Renal cortical epithelial cell (primary cell): ENCODE measurements at places on chromosomes 6 and 20.

DNA sequence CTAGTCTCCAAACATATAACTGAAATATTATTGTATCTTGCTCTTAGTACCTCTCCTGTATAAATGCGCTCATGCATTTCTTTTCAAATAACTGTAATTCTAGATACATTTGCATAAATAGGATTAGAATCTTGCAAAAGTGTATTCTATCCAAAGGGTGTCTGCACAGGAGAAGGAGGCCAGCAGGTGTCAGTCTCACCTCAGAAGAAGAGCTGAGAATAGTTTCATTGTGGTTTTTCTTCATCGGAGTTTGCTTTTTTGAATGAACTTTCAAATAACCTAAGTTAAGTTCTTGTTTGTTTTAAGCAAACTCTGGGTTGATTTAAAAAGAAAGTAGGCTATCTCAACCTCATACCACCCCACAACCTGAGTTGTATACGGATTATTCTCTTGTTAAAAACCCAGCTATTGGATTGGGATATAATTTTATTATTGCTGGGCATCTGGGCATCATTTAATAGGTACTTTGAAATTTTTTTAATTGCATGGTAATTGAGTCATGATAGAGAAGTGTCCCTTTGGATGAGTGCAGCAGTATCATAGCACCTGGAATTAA is 125.0 kb upstream of the MLIP start:
- DNase-seq: peak; percentile 68

GRCh38 chr6:11639376-11640235 is 102.1 kb downstream of the TMEM170B start:
- no peak for DNase-seq

GRCh38 chr20:44835116-44835515 is 24.8 kb upstream of the RIMS4 start:
- DNase-seq: no peak

- DNase-seq: no peak
These were observed 1.8 kb upstream of the BIRC7 start for GRCh38 chr20:63233924-63234323.

DNA sequence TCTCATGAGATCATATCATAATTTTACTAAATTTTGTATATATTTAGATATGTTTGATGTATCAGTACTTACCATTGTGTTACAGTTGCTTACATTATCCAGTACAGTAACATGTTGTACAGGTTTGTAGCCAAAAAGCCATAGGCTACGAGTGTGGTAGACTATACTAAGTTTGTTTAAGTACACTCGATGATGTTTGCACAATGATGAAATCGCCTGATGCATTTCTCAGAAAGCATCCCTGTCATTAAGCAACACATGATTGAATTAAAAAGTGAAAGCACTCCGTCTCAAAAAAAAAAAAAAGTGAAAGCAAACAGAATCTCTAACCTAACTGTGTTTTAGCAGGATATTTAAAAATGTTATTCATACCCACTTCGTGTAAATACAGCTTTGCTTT is 104.9 kb upstream of the TFAP2D start:
- no peak for DNase-seq

GRCh38 chr6:16761471-16762267 is 409 bp upstream of the ATXN1 start:
- DNase-seq: peak; percentile 70

- DNase-seq: peak; percentile 44
These were observed 292.6 kb upstream of the MARCKS start for GRCh38 chr6:113564371-113565171.

DNA sequence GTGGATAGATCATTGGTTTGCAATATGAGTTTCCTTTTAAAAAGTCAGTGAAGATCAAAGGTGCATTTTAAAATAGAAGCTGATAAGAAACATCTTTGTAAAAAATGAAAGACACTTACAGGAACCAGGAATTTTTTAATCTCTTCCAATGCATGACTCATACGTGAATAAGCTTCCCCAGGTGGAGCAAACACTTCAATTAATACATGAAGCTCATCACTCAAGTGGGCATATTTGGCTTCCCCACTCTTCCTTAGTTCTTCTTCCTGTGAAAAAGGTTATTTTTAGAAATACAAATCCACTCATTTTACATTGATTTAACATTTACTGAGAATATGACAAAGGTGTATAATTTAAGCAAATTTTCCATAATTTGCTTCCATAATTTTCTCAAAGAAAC is 308.1 kb downstream of the KHDRBS2 start:
- no peak for DNase-seq

GRCh38 chr20:63843778-63844177 is 12.7 kb upstream of the ZBTB46 start:
- DNase-seq: no peak

GRCh38 chr6:2850538-2851113 is 9.0 kb upstream of the SERPINB1 start:
- peak; percentile 44 for DNase-seq
